ENCODE measurements at places on chromosomes 12 and 14. TPM values are rescaled to one million over a fixed set of nuclear protein-coding genes. Genes with fewer than 3 reads are reported as not detected.

The KLHDC2 gene
- 28.7 TPM for total RNA-seq

The IAPP gene
- total RNA-seq: not detected

The SLC17A8 gene
- total RNA-seq: not detected

The MIA2 gene
- 28.2 TPM for total RNA-seq
